ENCODE measurements at places on chromosomes 4 and X.

GRCh38 chr4:3870567-3870962 is 104.4 kb downstream of the ADRA2C start:
- DNase-seq = no peak

DNA sequence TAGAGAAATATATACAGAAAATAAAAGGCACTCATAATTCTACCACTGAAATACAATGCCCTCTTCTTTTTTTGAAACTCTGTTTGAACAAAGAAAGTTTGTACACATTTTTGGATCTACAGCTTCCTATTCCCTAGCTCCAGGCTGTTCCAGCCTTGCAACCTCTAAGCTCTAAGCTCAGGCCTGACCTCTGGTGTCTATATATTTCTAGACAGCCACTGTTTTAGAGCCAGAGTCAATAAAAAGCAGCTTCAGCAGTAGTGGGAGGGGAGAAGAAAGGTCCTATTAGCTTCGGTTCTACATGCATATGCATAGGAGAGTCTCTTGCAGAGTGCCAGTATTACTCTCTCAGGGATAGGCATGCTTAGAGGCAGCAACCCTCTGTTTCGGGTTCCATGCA is 39.7 kb downstream of the CLDN2 start:
- DNase-seq = no peak

DNA sequence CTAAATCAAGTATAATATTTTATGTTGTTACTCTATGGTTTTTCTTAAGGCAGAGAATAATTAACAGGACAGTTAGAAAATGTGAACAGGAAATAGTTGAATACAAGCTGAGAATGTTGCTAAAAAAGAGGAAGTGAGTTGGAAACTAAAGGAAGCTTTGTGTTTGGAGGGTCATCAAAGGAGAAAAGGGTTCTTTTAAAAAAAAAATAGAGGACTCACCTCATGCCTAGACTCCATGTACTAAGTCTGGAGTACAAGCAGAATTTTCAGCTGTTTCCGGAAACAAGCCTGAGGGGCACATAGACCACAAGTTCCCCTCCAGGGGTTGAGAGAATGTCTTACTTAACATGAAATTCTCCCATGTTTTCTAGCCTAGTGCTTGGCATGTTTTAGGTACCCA is 20.1 kb upstream of the MAP7D3 start:
- DNase-seq = no peak

DNA sequence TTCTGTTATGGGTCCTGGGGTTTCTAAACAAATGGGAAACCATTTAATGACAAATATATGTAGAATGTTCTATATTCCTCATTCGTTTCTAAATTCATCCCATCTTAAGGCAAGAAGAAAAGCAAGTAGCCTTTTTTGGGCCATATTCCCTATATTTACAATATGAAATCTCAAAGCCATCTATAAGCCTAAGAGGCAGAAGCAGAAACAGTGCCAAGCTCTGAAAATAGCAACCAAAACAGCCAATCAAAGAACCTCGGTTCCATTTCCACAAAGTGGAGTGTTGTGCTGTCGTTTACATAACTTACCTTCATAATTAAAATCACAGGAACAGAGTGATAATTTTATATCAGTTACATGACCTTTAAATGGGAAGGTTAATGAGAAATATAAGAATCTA is 330.6 kb upstream of the GATB start:
- no peak for DNase-seq

DNA sequence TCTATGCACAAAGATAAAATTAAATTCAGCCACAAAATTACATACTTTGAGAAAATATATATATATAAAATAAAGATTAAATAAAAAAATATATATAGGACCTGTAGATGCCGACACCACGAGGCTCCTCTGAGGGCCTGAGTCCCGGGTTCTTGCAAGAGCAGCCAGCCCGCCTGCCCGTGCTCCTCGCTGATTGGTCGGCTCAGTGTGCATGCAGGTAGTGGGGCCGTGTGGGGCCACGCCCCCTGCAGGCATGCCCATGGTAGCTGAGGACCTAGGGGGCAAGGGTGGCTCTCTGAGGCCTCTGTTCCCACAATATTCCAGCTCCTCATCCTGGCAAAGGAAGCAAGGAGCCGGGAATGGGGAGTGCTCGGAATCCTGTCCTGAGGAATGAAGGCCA is 80.5 kb upstream of the AMELX start:
- no peak for DNase-seq

- no peak for DNase-seq
Observed at GRCh38 chr4:104756837-104757236, 262.1 kb upstream of the CXXC4 start.

- no peak for DNase-seq
Observed at GRCh38 chr4:90624781-90625180, 497.6 kb downstream of the CCSER1 start.

GRCh38 chrX:149993989-149994388 is 55.7 kb upstream of the EOLA2 start:
- no peak for DNase-seq

DNA sequence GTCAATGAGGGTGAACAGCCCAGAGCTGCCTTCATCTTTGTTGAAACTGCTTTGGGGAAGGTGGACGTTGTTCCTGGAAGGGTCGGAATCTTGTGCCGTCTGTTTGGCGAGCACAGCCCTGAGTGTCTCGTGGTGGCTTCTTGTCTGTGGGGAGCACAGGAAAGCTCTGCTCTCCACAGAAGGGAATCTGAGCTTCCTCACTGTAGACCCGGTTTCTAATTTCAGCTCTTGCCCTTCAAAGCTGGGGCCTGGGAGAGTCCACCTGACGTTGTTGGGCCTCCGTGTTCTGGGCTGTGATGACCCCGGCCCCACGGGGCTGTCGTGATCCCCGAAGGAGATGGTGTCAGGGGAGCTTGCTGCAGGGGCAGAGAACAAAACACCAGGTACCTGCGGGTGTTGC is 47.5 kb downstream of the SORCS2 start:
- no peak for DNase-seq

DNA sequence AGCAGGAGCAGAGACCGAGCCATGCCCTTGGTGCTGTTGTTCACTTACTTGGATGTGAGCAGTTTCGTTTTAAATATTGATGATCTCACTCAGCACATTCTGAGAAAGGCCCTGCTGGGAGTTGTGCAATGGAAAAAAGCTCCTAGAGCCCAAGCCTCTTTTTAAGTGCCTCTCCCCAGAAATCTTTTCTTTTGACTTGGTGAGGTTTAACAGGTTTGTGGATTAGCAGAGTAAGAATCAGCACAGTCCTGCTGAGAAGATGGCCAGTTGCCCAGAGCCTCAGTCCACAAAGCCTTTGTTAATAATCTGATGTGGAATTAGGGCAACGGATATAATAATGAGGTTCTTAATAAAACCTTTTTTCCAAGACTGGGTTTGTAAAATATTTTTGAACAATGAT is 157.5 kb upstream of the ATP6AP2 start:
- DNase-seq = peak; percentile 12

DNA sequence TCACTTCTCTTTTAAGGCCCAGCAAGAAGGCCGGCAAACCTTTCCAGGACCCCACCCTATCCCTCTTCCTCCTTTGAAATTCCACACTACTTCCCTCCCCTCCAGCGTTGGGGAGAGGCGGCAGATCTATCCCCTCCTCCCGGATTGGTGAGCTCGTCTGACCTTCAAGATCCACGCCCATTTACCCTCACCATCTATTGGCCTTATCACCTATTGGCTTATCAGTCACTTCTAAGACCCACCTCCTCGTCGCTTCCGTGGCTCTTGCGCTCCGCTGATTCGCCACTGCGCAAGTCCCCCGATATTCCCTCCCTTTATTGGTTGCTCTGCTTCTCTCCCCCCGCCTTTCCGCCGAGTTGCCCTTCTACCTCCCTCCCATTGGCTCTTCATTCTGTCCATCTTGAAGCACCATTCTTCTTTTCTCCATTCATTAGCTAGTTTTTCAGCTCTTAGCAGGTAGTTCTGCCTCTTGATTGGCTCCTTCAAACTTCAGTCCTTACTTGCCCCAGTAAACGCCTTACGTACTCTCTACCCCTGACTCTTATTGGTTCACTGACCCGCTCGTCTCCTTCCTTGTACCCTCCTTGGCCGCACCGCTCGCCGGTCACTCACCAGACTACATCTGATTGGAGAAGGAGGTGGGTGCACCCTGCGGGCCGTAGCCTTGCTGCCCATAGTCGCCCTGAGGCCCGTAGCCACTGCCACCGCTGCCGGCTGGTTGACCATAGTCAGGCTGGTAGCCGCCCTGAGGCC is 4.8 kb upstream of the PRICKLE3 start:
- DNase-seq = peak; percentile 99

DNA sequence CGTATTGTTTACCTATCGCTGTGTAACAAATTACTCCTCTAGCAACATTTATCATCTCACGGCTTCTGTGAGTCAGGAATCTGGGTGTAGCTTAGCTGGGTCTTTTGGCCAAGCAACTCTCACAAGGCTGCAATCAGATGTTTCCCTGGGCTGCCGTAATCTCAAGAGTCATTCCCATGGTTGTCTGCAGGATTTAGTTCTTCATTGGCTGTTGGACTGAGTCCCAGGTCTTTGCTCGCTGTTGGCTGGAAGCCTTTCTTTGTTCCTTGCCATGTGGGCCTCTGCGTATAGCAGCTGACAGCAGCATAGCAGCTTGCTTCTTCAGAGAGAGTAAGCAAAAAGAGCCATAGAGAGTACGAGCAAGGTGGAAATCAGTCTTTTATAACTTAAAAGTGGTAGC is 16.8 kb downstream of the POLR2B start:
- no peak for DNase-seq

GRCh38 chrX:148658115-148658730 is 157.8 kb downstream of the AFF2 start:
- DNase-seq = no peak

DNA sequence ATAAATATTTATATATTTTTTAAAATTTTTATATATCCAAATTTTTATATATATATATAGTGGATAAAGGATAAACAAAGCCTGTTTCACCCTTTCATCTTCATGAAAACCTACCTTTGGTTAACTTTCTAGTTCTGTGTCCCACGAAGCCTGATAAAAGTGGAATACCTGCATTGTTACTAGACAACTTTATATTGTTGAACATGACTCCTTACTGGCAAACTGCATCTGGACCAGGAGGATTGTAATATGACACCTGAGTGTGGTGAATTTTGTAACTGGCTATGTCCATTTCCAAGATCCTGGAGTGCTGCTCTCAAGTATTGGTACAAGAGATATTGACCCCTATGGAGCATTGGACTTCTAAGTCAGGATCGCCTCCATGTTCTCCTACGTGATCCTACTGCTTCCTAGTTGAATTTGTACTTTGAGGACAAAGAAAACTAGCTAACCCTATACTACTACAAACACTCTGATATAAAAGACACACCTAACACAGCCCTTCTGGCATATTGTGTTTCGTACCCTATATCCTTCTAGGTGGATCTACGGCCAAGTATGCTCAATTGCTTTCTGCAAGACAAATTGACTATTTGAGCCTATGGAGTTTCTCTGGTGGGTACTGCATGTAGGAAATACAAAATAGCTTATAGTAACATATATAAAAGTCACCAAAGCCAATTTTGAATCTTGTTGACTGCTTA is 61.3 kb upstream of the PRRG1 start:
- peak; percentile 6 for DNase-seq

GRCh38 chr4:40225497-40225896 is 28.7 kb downstream of the RHOH start:
- DNase-seq = no peak

- no peak for DNase-seq
Observed at GRCh38 chr4:123776267-123776666, 379.7 kb downstream of the SPRY1 start.

DNA sequence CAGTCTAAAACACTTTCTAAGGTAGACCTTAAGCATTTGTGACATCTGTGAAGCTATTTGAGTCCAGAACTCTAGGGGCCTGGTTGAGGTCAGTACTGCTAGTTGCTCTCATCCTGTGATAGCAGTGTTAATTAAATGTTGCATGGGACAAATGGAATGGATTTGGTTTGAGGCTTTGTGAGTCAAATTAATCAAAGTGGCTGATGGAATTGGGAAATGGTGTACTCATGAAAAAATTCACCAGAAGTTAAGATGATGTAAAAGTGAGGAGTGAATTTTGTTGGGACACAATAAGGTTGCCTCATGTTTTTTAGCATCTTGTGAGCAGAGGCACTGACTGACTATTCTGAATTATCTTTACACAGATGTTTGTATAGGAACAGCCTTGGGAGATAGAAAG is 99.2 kb upstream of the ARSJ start:
- no peak for DNase-seq

DNA sequence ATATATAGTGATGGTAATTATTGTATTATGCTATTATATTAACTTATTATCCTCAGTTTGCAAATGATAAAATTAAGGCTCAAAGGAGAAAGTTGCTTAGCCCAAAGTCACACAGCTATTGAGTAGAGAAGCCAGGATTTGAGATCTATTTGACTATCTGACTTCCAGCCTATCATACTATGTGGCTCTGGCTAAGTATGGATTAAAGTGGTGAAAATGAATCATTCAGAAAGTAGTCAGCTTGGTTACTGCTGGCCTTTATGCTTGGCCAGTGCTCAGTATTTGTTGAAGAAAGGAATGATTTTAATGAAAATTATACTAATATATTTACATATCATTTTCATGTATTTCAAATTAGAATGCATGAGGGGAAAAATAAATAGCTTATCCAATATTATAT is 219.8 kb downstream of the SHROOM3 start:
- DNase-seq = no peak

DNA sequence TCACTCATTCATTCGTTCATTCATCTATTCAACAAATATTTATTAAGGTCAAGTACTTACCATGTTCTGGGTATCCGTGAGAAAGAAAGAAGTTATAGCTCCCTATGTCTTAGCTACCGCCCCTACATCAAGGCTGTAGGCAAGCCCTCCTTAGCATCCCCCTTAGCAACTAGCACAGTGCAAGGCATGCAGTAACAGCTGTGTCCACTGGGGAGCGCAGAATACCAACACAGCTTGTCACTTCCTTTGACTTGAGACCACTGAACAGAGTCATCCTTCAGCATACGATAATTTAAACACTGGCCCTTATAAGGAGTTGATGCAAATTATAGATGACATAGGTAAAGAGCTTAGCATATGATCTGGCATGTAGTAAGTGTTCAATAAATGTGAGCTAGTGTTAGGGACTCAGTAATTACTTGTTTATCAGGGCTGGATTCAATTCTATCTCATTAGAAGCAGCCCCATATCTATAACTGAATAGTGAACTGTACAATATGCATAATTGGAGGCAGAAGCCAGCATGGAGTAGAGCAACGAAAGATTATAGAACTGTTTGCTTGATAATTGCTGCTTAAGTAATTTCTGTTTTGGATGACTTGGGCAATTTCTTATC is 8.7 kb downstream of the KIAA1210 start:
- peak; percentile 49 for DNase-seq

- no peak for DNase-seq
Observed at GRCh38 chr4:106418444-106418843, 49.9 kb upstream of the GIMD1 start.
